ENCODE measurements at places on chromosomes 7 and 10.

DNA sequence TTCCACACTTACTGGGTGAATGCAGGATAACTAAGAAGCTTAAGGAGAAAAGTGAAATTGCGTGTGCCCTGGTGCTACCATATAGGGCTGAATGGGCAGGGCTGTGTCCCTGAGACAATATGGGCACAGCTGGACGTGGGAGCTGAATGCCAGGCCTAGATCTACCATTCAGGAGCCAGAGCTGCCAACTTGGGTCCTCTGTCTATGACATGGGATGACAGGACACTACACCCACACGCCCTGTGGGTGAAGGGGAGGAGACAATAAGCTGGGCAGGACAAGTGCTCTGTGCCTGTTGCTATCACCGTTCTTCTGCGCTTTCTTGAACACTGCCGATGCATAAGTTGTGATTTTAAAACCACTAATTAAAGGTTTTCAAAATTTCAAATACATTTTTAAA, 293.9 kb downstream of the TNS3 start:
- DNase-seq: no peak

- peak; percentile 37 for DNase-seq
Observed at GRCh38 chr7:21967598-21968003, 21.9 kb upstream of the CDCA7L start.

DNA sequence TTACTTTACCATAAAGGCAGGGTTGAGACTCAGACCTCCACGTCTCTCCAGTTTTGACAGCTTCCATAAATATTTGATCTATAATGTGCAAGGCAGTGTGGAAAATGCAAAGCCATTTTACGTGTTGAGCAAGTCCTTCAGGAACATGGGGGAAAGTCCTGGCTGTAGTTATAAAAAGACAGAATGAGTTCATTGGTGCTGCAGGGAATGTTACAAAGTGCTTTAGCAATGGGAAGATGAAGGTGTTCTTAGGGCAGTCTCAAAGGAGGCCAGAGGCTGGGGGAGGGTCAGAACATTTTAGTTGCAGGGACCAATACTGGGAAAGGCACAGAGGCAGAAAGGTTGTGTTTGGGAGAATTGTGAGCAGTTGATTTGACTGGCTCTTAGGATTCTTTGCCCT, 27.9 kb downstream of the CNNM2 start:
- no peak for DNase-seq

GRCh38 chr10:2143213-2143835, 406.0 kb upstream of the ADARB2 start:
- DNase-seq: no peak

DNA sequence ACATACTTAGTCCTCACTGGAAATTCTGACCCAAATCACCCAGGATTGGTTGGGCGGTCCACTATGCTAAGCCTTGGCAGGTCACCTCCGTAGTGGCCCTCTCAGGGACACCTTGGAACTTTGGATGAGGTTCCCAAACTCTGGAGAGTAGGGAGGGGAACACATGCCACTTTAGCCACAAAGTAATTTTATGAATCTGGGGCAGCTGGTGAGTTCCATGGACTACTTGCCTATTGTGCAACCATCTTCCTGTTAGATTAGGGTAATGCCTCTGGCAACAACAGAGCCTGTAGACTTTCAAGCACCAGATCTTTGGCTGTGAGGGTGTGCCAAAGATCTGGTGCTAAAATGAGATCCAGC, 77.7 kb downstream of the ITGB8 start:
- no peak for DNase-seq

Data from CD4-positive, alpha-beta T cell treated with Interleukin-4 for 1 hour (primary cell).